Stimulated activated CD8-positive, alpha-beta memory T cell treated with anti-CD3 and anti-CD28 coated beads, Interleukin-12 subunit alpha, Interleukin-12 subunit beta, amount 100 ng/mL, for 4 hours (primary cell): ENCODE measurements at places on chromosomes 1 and 21.

- no peak for DNase-seq
These were observed 63.2 kb downstream of the PLEKHA6 start for GRCh38 chr1:204296431-204296988.

GRCh38 chr1:27403931-27404330 is 11.5 kb downstream of the GPR3 start:
- DNase-seq: no peak

DNA sequence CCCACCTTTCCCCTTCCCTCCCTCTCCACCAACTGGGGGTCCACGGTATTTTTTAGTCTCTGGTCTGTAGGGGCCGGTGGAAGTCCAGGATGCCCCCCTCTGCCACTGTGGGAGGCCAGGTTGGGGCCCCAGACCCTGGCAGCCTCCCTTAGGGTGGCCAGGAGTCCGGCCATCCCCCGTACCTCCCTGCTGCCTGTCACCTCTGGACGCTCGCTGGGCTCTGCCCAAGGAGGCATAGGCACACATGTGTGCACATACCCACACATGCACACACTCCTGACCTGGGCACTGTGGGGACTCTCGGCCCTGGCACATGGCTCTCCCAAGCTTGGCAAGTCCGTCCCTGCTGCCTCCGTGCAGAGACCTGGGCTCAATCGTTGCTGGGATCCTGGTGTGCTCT is 53.0 kb downstream of the DISP3 start:
- DNase-seq: no peak

GRCh38 chr1:161226320-161226711 is 456 bp downstream of the TOMM40L start:
- no peak for DNase-seq

DNA sequence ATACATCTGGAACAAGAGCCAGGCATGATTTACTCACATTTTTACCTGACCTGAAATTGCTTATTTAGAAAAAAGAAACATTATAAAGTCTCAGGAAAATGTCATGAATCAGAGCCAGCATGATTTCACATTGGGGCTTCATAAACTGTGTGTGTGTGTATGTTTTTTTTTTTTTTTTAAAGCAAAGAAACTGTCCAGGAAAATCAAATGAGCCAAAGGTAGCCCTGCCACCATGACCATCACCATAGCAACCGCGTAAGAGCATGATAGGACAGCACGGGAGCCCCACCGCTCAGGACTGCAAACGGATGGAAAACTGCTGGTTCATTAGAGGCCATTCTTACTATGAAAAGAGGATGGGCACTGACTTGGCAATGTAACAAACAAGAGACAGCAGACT is 139.2 kb downstream of the NTMT2 start:
- DNase-seq: no peak

DNA sequence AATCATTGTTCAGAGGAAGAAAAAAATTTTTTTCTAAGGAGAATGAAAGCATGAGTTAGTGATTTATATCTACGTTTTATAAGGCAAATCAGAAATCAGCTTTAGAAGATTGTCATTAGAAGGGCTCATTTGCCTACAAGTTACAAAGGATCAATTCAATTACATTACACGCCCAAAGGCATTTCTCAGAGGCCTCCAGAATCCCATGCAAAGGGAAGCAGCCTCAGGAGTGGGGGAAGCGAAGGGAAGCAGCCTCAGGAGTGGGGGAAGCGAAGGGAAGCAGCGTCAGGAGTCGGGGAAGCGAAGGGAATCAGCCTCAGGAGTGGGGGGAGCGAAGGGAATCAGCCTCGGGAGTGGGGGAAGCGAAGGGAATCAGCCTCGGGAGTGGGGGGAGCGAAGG is 206.2 kb downstream of the GREM2 start:
- DNase-seq: no peak

DNA sequence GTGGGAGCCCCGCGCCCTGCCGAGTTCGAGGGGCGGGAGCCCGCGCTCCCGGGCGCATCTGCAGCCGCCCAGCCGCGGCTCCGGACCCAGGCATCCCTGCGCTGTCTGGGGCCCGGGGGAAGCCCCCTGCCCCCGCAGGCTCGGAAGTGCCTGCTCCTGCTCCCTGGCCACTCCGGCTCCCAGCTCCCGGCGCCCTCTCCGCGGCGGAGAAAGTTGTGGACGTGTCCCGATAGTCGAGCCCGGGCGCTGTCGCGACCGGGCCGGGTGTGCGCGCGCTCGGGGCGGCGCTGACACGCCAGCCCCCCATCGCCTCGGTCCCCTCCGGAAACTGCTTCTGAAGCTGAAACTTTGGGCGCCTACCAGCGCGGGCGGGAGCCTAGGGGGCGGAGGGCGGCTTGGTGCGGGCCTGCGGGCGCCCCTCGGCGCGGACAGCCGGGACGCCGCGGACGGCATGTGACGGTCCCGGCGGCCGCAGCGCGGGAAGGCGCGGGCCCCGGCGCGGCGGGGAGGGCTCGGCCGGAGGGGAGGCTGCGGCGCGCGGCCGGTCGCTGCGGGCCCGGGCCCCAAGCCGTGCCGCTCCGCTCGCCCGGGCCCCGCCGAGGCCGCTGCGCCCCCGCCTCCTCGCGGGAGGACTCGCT is 515 bp downstream of the MAN1C1 start:
- DNase-seq: peak; percentile 23

GRCh38 chr1:87686136-87686495 is 357.4 kb downstream of the LMO4 start:
- DNase-seq: no peak

DNA sequence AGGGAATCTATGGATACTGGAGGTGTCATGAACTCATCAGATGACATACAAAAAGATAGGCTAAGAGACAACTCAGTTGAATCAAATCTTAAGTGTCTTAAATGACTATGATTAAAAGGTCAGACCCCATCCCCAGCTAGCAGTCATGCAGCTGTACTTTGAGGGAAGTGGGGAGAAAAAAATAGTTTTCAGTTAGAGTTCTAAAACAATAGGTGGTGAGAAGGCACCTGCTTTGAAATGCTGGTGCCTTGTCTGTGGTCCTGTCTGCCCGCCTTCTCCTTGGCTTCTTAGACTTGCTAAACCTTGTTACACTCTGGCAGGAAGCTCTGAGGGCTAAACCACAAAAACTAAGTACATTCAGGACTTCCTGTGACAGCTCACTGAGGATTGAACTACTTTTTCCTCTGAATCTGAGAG is 15.3 kb downstream of the CD2 start:
- DNase-seq: no peak

GRCh38 chr21:43634618-43635017 is 24.7 kb downstream of the HSF2BP start:
- no peak for DNase-seq

DNA sequence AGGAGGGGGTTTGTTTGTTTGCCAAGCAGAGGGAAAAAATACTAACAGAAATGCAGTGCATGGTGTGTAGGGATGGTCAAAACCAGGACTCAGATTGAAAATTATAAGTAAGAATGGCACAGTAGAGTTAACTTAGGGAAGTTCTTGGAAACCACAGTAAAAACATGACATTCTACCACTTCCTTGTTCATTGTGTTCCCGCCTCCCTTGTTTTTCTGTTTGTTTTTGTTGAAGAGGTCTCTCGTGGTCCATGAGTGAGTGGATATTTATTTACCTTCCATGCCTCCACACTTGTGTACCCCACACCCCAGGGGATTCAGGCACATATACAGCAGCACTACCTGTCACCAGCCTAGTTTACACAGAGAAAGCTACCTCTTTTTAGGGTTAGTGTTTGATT is 69.6 kb downstream of the OLFML2B start:
- no peak for DNase-seq

DNA sequence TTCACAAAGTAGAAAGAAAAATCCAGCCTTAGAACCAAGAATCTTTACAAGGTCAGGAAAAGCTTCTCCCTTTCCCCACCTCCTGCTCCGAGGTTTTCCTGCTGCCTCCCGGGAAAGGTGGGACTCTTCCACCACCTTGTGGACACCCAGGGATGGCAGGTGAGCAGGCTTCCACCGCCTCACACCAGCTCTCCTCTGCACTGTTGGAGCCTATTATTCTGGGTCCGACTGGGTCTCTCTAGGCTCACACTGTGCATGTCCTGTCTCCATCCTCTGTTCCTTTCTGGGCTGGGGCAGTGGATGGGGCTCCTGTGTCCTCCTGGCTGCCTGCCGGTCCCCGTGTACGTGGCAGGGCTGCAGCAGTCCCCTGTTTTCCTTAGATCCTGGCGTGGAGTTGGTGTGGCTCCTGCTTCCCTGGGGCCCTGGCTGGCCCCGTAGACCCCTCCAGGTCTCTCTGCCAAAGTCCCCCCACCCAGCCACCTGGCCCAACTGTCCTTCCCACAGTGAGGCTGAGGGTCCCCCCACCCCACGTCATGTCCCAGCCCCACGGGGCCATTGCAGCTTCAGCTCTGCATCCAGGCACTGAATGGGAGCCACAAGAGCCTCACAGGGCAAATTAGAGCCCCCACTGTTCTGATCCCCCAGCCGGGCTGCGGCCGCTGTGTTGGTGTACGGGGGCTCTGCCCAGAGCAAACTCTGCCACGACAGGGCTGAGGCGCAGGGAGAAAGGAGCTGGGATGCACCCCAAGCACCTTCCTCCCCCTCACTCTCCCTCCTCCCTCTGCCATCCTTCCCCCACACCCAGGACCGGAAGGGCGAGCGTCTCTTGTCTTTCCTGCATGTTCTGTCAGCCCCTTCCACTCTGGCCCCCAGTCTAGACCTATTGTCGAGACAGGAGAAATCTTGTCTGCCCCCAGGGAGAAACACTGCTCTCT is 3.3 kb upstream of the SLC45A1 start:
- DNase-seq: no peak

- peak; percentile 10 for DNase-seq
These were observed 10.7 kb downstream of the CLCNKA start for GRCh38 chr1:16032388-16033102.

DNA sequence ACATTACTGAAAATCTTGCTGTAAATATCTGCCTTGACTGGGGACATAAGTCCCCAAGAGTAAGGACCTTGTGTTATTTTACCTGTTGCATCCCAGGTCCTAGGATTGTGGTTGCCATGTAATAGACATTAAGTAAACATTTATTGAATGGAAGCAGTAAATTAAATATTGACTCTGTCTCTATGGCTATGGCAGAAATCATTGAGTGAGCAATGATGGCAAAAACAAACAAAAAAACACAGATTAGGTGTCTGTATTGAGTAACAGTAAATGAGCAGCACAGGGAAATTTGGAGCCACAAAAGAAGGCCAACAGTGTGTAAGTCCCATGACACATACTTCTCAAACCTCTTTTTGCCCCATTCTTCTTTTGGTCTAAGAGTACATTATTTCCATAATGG is 240.4 kb downstream of the NFIA start:
- DNase-seq: no peak

DNA sequence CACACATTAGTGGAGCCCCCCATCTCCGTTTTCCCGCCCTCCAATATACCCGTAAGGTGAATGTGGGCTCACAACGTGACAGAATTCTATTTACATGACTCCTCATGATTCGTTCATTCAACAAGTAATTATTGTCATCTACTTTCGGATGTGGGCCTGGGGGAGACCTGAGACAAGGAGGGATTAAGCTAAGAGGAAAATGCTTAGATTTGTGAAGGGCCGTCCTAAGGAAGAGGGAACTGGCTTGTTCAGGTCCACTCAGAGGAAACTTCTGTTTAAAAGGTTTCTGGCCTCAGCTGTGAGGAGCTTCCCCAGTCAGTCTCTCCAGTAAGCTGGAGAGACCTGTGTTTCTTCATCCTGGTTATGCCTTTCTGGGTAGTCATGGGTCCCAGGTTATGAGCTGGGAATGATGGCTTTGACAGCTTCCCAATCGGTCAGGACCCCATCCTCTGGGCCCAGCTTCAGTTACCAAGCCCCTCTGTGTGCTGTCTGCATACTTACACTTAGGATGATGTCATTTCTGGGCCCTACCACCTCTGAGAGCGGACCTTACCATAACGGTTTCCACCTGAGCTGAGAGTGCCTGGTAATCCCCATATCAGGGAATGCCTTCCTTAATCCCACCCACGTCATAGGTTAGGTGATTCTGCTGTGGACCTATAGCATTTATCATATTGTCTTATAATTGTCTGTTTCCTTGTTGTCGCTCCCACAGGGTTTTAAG is 687 bp upstream of the ERI3 start:
- no peak for DNase-seq

DNA sequence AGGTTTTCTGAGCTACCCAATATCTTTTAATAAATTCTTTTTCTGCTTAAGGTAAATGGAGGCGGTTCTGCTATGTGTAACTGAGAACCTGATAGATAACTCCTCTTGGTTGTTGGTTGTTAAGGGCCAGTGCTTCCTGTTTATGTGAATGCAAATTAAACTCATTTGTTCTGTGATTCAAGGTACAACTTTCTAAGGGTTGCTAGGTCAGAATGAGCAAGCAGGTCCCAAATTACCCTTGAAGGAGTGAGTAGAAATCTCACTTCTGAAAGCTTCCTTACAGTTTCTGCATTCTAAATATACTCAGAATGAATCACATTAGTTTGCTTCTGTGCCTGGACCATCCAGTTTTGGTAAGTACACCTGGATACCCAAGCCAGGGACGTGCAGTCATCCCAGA is 15.5 kb upstream of the FAM78B start:
- DNase-seq: no peak

DNA sequence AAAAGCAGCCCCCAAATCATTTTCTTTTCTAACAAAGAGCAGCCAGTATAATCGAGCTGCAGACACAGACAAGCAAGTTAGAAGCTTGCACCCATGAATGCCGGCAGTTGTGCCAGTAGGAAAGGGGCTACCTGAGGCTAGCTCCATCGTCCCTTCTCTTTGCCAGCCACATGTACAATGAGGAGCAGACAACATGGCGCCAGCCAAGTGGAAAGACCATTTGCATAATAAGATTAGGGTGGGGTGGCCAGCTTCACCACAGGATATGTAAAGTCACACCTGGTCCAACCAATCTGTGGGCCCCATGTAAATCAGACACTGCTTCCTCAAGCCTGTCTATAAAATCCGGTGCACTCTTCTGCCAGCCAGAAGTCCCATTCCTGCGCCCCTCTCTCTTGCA is 103.7 kb downstream of the CCDC185 start:
- no peak for DNase-seq

DNA sequence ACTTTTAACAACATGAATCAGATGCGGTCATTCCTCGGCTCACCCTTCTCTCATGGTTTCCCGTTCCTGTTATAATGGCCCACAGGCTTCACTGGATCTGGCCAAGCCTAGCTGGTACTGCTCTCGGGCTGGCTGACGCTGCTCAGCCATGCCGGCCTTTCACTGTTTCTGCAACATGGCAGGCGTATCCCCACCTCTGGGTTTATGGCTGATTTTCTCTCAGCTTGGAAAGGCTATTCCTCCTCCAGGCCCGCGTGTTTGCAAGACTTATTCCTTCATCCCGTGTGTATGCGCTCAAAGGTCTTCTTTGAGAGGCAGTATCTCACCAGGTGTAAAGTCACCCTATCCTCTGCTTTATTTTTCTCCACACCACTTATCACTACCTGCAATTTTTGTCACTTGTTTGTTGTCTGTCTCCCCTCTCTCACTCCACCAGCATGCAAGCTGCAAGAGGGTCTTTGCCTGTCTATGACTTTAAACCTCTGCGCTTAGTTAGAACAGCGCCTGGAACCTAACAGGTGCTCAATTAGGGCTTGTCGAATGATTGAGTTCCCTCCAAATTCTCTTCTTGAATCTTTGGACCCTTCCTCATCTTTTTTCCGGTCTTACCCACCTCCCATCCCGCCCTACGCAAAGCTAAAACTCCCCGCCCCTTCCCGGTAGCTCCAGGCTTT is 491 bp upstream of the RAP1A start:
- no peak for DNase-seq
